ENCODE measurements at places on chromosomes 6 and 20.

- no peak for DNase-seq
These were observed 77.2 kb upstream of the BHLHE23 start for GRCh38 chr20:63083831-63084562.

DNA sequence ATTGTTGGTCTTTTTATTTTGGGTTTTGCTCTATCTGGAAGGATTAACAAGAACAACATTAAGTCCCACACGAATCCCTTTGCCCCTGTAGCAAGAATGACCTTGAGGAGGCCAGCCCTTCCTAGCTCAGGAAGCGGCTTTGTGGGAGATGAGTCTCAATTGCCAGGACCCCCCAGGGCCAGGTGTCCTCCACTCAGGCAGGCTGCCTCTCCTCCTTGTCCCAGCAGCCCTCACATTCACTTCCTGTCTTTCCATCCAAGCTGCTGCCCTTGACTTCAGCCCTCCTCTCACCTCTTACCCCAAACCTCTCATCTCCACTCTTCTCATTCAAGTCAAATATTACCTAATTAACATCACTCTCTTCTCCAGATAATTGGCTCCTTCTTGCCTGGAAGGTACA, 22.6 kb upstream of the SYNDIG1 start:
- DNase-seq = no peak

DNA sequence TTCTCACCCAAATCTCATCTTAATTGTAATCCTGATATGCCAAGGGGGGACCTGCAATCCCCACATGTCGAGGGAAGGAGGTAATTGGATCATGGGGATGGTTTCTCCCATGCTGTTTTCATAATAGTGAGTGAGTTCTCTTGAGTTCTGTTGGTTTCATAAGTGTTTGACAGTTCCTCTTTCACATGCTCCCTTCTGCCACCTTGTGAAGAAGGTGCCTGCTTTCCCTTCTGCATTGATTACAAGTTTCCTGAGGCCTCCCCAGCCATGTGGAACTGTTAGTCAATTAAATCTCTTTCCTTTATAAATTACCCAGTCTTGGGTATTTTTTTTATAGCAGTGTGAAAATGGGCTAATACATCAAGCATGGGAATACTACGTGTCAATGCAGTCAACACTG, 925.0 kb upstream of the MAN1A1 start:
- DNase-seq = no peak

DNA sequence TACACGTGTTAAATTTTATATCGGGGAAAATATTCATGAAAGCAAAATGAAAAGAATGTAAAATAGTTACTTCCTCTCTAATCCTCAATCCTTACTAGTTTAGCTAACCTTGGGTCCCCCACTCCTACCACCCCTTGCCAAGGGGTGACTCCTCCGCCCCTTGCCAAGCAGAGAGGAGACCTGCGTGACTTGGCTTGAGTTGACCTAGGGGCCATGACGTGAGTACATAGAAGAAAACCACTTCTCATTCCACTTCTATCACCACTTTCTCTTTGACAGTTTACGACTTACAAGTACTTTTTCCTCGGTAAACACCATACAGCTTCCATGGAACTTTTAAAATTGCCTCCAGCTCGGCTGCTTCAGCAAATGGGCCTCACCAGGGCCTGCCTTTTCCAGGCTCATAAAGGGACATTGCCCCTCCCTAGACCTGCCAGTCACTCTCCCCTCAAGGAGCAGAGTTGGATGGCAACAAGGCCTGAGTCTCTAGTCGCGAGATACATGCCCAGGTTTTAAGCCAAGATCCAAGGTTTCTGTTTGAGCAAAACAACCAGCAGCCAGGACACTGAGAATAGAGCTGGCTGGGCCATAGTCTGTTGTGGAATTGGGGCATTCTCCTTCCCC, 29.9 kb downstream of the SDCBP2 start:
- no peak for DNase-seq

DNA sequence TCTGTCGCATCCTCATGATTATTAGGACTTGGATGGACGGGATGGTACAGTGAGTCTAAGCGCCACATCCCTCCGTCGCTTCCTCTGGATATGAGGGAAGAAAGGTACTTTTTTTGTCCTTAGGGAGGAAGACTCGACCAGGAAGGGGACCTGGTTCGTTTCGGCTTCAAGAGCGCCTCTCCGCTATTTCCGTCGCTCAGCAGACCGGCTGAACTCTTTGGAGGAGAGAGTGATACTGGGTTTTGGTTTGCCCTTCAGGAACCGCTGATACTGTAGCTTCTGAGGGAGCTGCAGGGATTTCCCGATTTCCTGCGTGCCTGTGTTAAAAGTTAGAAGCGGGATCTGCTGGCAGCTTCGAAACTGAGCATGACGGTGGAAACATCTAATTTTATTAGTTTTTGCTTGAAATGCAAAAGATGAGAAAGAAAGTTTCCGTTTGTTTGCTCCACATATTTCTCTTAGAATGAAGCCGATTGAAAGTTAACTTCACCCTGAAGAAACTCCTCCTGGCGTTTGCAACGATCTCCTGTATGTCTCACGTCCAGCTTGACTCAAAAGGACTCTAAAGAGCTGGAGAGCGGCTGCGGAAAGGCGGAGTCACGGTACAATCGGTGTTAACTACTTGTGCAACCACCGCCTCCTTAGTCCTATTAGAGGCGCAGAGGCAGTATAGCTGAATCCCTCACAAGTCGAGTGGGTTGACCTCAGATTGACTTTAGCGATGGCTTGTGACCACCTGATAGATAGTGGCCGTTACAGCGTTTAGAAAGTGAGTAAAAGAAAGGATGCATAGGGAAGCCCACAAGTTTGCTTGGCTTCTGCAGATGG, 129.4 kb downstream of the TRIM27 start:
- no peak for DNase-seq

DNA sequence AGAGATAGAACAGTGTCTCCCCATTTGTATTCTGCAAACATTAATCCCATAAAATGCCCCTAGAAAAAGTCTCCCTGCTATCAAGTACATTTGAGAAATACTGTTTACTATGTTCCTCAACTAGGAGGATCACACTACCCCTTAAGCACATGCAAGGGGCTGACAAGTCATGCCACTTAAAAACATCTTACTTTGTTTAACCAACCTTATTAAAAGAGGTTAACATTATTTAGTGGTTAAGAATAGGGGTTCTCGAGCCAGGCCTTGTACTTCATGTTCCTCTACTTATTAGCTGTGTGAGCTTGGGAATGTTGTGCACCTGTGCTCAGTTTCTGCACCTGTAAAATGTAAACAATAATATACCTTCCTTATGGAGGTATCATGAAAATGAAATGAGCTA, 113.7 kb downstream of the UBE3D start:
- DNase-seq = no peak

DNA sequence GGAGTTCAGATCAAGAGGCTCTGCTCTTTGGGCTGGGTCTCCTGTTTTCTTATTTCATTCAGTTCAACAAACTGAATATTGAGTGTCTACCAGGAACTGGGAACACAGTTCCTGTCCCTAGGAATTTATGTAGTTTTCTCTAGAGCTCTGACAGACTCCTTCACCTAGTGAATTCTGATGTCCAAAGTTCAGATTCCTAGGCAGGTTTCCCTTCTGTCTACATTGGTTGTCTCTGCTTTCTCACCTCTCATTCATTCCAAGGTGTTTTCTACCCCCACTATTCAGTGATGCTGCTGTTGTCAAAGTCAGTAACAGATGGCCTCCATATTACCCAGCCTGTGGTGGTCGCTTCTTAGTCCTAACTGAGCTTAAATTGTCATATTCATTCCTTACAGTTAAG, 4.4 kb downstream of the SMIM13 start:
- no peak for DNase-seq

DNA sequence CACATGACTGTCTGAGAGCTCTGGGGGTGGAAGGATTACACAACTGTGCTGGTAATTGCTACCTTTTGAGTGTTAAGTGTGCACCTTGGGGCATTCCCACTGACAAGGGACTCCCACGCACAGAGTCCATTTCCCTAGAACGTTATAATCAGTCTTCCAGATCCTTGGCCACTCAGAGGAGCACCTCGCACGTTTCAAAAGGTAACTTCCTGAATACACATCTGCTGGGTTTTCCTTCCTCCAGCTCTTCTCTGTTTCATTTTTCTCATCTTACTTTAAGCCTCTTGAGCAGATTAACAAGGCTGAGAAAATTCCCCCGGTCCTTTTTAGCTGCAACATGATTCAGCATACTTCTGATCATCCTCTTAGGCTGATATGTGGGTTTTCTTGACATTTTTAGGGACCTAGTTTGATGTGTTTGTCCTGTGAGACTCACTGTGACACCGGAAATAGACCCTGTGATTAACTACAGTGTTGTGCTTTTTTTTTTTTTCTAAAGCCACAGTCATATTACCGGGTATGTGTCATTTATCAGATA, 98.4 kb upstream of the DUSP22 start:
- DNase-seq = peak; percentile 56

DNA sequence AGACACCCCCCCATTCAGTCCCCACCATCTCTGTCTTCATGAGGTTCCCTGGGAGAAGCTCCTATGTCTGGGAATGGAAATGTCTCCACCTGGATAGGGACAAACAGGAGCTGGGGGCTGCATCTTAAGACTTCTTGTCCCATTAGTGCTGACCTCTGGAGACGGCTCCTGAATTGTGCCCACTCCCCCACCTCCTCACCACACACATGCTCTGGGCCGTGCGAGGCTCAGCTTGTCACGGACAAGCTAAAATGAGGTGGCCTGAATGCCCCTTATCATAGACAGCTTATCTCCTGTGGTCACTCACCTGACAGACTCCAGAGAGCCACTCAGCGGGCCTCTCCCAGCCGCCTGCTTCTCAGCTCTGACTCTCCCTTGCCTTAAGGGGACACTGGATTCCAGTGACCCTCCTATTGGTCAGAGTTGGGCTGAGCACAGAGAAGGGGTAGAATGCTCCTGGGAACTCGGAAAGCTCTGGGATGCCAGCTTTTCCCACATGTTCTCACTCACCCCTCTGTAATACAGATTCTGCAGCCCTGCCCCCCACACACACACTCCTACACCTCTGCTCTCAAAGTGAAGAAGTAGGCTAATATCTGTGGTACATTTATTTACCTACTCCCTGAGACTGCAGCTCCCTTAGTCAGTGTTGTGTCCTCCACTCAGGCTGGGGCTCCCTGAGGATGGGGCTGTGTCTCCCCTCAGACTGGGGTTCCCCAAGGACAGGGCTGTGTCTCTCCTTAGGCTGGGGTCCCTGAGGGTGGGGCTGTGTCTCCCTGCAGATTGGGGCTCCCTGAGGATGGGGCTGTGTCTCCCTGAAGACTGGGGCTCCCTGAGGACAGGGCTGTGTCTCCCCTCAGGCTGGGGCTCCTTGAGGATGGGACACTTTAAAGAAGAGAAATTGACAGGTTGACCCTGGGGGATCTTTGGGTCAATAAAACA, 167.5 kb downstream of the VEGFA start:
- DNase-seq = no peak

DNA sequence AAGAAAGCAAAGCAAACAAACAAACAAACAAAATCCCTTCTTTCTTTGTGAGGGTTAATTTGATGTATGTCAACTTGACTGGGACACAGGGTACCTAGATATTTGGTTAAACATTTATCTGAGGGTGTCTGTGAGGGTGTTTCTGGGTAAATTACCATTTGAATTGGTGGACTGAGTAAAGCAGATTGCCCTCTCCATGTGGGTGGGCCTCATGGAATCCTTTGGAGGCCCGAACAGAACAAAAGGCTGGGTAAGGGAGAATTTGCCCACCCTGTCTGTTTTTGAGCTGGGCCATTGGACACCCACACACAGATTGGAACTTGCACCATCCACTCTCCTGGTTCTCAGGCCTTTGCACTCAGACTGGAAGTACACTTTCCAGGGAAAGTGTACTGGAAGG, 628.8 kb upstream of the CITED2 start:
- DNase-seq = no peak

DNA sequence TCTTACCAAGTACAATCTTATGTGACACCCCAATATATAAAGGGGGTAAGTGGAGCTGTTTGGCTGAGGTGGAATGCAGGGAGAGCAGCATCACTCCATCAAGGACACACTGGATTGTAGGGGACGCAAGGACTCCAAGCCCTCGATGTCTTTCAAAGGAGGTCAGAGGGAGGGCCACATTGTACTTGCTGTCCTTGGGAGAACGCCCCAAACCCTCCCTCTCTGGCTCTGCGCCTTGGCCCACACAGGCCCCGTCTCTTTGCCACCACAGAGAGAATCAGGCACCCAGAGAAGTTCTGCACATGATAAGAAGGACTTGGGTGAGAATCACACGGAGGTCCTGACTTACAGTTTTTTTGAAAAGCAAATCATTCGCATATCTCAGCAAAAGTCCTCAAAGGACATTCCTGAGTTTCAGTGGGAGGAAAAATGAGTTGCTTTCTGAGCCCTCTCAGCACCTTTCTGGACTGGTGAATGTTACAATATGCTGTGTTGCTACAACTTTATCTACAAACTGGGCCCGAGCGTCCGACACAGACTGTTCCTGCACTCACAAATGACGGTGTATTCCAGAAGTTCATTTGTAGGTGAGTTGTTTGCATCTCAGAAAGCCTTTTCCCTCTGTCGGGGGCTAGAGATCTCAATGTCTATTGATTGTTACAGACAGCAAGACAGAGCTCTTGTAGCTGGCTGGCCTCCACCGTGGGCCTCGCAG, 92.5 kb upstream of the AKAP12 start:
- no peak for DNase-seq

DNA sequence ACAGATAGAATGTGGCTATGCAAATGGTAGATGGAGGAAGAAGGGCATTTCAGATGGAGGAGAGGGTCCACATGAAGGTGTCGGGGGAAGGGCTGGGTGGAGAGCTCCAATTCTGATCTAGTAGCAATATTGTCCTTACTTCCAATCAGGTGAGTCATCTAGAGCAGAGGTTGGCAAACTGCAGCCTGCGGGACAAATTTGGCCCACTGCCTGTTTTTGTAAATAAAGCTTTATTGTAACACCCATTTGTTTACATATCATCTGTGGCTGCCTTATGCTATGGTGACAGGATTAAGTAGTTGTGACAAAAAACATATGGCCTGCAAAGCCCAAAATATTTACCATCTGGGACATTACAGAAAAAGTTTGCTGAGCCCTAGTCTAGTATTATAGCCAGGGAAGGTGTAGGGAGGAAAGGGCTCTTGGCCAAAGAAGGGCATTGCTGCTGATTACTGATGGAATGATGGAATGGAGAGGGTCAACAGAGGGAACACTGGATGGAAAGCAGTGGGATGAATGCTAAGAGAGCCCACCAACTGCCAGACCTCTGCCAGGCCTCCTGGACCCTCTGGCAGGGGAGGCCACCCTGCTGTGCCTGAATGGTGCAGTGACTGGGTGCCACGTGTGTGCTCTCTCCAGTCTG, 79.8 kb downstream of the SLC22A23 start:
- DNase-seq = no peak

DNA sequence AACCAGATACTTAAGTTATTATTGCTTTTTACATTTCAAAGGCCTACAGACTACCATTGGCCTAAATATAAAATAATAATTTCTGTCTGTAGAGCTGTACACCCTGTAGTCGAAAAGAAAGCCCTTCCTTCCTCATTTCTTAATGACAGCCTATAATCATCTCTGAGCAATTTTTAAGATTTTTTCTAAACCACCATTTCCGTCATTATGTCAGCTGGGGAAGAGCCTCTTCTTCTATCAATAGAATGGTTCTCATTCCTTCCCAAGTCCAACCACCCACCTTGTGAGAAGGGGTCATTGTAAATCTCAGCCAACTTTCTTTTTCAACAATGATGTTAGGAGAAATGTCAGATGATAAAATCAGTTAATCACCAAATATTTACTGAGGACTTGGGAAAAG, 91.8 kb downstream of the PLEKHG1 start:
- DNase-seq = no peak

GRCh38 chr20:25761596-25761995, 64.9 kb upstream of the ZNF337 start:
- no peak for DNase-seq

Measured in GM10248 (cell line).